ENCODE measurements at places on chromosomes 2 and 18.

DNA sequence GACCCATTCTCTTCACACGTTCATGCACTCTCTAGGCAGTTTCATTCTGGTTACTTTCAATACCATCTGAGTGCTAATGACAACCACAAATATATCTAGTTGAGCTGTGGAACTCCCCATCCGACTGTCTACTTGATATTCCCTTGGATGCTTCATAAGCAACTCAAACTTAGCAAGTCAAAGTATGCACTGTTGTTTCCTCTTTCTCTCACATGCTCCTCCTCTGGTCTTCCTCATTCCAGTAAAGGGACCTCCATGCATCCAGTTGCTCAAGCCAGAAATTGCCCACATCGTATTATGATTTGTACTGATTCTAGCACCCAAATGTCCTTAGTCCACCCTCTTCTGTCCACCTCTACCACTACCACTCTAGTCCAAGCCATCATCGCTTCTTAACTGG is 22.3 kb downstream of the SEMA4F start:
- no peak for DNase-seq

DNA sequence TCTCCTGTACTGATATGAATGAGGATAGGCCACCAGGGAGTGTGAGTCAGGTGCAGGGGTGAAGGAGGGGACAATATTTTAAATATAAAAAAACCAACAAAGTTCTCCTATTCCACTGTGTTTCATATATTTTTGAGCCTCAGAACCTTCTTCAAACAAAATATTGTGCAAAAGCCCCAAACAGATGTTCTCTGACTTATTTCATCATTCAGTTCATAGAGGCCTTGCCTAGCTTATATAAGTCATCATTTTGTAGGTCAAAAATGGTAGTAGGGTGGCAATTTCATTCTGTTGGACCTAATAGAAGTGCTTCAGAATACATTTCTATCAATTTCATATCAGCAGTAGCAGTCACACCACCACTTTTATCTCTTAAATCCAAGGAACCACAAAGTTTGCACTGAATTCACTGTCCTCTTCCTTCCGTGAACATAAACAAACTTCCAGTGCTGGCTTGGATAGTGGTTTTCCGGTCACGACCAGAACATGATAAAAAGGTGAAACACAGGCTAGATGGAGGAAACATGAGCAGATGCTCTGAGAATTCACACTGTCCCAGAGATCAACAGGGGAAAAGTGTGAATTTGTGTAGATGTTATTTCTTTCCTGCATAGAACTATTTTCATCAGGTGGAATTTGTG is 99.1 kb downstream of the EN1 start:
- DNase-seq: no peak

- no peak for DNase-seq
Measured at GRCh38 chr2:65037178-65037577, 19.0 kb upstream of the CEP68 start.

- no peak for DNase-seq
Measured at GRCh38 chr2:230019742-230020141, 49.0 kb downstream of the SLC16A14 start.

- DNase-seq: no peak
Measured at GRCh38 chr18:44770641-44771040, 90.0 kb downstream of the SETBP1 start.

DNA sequence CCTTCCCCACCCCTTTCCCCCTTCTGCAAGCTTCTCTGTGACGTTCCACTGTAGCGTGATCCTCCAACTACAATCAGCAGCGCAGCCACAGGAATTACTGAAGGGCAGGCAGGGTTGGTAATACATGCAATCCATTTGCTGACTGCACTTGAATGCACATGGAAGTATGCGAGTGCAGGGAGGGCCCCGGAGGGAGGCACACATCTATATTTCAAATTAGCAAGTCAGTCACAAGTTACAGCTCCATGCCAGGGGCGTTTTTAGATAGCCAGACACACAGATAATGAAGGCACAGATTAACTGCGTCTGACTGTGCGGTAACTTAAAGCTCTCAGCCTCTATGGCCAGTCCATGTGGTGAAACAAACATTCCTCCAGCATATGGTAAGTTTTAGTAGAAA is 209.2 kb upstream of the GATA6 start:
- DNase-seq: peak; percentile 20

DNA sequence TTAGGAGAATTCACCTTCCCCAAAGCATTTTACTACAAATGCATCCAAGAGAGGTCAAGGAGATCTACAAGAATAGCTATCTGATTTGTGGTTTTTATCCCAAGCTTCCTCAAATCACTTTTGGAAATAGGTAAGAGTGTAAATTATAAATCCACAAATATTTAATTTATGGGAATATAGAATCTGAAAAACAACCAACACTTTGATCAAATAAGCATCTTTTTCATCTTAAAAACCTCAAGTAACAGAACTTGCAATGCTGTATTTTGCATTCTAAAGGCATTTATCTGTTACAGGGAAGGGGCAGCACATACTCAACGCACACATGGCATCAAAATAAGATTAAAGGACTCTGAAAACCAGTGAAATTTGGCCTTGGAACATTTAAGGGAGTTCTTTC is 1.9 kb downstream of the ZNF385B start:
- DNase-seq: no peak
